ENCODE measurements at places on chromosomes 6 and 20.

- no peak for DNase-seq
These were observed 29.0 kb downstream of the HDGFL1 start for GRCh38 chr6:22598339-22598738.

- no peak for DNase-seq
These were observed 74.4 kb upstream of the FOXC1 start for GRCh38 chr6:1535295-1535694.

DNA sequence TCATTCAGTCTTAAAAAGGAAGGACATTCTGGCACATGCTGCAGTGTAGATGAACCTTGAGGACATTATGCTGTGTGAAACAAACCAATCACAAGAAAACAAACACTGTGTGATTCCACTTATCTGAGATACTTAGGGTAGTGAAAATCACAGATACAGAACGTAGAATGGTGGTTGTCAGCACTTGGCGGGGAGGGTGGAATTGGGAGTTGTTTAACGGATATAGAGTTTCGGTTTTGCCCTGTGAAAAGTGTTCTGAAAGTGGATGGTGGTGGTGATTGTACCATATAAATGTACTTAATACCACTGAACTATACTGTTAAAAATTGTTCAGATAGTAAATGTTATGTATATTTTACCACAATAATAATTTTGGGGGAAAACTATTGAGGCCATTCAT lies 18.4 kb downstream of the KAT14 start:
- DNase-seq, result no peak

DNA sequence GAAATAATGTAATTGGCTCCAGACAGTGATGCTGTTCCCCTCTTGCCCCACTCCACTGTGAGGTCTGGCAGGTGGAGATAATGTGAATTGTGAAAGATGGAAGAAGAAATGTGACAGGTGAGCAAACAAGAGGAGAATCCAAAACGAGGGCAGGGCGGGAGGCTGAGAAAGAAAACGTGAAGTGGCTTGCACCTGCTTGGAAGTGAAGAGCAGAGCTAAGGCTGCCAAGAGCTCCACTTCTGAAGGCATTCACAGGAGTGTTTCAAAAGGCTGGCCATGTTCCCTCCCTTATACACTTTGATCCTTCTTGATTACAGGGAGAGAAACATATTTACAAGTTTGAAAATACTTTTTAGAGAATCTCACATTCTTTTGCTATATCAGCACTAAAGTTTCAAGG lies 359.4 kb downstream of the EPHA7 start:
- DNase-seq, result no peak

DNA sequence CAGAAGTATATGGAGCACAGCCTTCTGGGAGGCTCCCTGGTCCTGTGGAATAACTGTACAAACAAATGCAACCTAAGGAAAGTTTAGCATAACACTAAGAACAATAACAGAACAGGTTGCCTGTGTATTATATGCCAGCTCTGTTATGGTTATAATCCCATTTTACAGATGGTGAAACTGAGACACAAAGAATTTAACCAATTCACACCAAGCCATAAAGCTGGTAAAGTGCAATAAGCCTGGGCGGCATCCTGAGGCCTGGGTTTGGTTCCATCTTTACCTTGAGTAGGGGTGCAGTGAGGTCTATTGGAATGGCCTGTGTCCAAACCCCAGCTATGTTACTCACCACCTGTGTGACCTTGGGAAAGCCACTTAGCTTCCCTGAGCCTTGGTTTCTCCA lies 14.7 kb upstream of the PACSIN1 start:
- DNase-seq, result no peak

GRCh38 chr6:113734982-113735381 lies 122.2 kb upstream of the MARCKS start:
- DNase-seq, result no peak

DNA sequence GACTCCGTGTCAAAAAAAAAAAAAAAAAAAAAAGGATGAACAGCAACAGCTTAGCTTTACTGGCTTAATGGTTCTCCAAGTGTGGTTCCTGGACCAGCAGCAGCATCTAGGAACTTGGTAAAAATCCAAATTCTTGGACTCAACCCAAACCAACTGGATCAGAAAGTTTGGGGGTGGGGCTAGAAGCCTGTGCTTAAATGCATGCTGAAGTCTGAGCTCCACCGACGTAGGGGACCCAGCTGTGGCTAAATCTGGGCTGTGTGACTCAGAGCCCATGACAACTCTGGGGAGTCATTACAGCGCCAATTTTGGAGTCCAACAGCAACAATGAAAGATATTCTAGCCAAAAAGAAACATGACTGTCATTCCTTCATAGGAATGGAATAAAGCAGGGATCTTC lies 13.6 kb upstream of the CHD6 start:
- no peak for DNase-seq

- no peak for DNase-seq
These were observed 8.7 kb downstream of the GPLD1 start for GRCh38 chr6:24480705-24481104.

DNA sequence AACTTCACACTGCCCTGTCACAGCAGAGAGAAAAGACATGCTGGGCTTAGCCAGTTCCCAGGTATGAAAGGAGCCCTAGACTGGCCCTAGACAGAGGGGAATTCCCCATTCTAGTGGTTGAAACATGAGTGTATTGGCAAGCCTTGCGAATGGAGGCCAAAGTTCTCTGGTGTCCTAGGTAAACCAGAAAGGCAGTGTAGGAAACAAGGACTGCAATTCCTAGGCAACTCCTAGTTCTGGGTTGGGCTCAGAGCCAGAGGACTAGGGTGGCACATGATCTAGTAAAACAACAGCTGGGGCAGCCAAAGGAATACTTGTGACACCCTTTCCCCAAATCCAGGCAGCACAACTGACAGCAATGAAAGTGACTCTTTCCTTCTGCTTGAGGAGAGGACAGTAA lies 265.0 kb upstream of the EPHA7 start:
- no peak for DNase-seq

GRCh38 chr6:136846046-136846445 lies 23.7 kb downstream of the PEX7 start:
- DNase-seq, result peak; percentile 3

GRCh38 chr6:3249821-3250220 lies 8.9 kb upstream of the PSMG4 start:
- DNase-seq, result no peak

- no peak for DNase-seq
These were observed 97.8 kb upstream of the CARMIL1 start for GRCh38 chr6:25181350-25181724.

DNA sequence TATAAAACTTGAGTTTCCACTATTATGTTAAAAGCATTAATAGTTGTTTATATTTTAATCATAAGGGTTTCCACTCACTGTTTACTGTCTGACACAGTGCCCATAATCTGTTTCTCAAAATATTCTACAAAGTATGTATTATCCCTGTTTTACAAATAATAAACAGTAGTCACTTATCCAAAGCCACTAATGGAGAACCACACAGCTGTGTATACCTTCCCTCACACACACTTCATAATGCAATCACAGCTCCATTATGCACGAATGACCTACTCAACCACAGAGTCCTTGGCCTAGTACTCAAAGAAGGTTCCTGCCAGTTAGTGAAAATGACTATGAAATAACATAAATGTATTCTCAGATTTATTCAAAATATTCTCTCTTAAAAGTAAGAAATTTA lies 103.1 kb downstream of the EPB41L2 start:
- DNase-seq, result no peak

DNA sequence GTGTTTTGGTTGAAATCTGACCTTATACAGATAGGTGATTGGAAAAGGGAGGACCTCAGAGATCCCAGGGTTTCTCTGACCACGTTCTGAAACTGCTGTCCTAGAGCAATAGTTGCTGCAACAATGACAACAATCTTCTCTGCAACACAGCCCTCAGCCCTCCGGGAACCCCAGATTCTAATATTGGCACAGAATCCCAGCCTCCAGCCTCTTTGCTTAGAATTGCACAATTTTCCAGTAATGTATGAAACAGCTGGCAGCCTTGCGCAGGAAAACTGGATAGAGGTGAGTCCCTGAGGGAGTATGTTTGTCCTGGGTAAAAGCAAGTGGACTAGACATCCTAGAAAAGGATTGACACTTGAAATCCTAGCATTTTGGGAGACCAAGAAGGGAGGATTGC lies 30.4 kb upstream of the PNRC1 start:
- no peak for DNase-seq

DNA sequence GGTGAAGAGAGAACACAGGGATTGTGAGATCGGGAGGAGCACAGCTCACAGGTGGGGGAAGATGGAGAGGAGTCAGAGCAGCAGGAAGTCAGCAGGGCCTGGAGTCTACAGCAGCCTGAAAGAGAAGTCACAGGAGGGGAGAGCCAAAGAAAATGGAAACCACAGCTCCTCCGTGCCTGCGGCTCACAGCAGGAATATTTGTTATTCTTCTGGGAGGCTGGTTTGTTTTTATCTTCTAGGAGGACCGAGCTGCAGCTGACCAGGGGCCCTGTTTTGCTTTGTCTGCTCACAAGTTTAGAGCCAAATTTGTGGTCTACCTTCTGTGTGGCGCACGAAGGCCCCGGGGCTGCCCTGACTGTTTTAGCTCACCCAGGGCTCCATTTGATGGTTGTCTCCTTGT lies 81.8 kb downstream of the CLIC5 start:
- DNase-seq, result no peak

- DNase-seq, result no peak
These were observed 107.1 kb downstream of the COL12A1 start for GRCh38 chr6:75098709-75099108.

DNA sequence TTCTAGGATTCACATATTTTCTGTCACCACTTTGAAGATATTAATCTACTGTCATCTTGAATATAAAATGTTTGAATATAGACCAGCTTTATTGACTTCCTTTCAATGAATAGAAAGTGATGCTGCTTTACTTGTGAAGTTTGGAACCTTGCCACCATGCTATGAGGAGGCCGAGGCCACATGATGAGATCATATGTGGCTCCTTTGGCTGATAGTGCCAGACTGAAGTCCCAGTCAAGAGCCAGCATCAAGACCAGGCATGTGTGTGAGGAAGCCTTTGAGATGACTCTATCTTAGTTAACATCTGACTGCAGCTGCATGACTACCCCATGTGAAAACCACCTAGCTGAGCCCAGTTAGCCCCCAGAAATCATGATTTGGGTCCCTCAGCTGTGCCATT lies 169.5 kb downstream of the OTOR start:
- no peak for DNase-seq

DNA sequence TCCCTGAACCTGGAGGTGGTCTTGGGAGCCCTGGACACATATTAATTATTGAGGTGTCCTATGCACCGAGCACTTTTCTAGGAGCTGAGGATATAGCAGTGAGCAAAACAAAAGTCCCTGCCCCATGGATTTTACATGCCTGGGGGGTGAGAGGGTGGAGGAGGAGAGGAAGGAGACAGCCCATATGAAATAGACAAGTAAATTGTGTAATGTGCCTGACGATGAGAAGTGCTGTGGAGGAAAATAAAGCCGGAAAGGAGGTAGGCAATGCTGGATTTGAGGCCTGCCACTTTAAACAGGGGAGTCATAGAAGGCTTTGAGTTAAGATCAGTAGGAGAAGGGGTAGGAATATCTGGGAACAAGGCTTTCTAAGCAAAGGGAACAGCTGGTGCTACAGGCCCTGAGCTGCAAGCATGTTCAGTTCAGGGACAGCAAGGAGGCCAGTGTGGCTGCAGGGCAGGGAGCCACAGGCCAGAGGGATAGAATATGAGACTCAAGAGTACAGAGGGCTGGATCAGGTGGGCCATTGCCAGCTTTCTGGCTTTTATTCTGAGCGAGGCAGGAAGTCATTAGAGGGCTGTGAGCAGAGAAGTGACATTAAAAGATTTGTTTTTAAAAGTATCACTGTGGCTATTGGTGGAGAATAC lies 19.1 kb upstream of the MYLIP start:
- no peak for DNase-seq

DNA sequence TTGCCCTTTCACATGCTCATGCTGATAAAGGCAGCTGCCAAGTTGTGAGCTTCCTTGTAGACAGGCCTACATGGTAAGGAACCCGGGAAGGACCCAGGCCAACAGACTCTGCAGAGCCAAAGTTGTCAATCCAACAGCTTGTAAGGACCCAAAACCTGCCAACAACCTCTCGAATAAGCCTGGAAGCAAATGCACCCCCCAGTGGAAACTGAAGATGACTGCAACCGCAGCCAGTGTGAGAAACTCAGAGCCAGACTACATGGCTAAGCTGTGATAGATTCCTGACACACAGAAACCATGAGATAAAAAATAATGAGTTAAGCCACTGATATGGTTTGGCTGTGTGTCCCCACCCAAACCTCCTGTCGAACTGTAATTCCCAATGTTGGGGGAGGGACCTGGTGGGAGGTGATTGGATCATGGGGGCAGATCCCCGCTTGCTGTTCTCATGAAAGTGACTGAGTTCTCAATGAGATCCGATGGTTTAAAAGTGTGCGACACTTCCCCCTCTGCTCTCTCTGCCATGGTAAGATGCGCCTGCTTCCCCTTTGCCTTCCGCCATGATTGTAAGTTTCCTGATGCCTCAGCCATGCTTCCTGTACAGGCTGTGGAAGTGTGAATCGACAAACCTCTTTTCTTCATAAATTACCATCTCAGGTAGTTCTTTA lies 18.8 kb upstream of the CLPSL2 start:
- no peak for DNase-seq

DNA sequence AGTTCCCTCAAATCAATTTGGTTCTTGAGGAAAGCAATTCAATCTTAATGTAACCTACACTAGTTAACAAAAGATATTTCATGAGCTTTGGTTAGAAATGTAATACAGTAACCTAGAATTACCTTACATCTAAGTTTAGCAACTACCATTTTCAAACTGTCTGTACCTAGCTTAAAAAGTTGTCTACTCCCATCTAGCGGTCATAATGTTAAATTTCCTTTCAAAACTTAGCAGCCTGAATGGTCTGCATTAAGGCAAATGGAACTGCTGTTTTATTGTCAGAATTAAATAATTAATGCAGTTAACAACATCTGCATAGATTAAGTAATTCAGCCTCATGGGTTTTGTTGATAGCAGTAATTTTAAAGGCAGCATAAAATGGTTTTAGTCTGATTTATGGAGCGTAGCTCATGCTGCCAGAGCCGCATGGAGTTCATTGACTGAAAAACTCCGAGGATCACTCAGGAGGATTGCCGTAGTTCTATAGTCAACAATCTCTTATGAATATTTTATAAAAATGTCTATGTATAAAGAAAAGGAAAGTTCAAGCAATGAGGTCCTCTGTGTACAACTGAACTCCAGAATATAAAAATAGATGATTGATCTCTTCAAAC lies 485.4 kb upstream of the MANEA start:
- no peak for DNase-seq

GRCh38 chr6:168157272-168158212 lies 78.5 kb upstream of the FRMD1 start:
- DNase-seq, result no peak

- DNase-seq, result no peak
These were observed 122.5 kb upstream of the TIAM2 start for GRCh38 chr6:154872542-154873114.

DNA sequence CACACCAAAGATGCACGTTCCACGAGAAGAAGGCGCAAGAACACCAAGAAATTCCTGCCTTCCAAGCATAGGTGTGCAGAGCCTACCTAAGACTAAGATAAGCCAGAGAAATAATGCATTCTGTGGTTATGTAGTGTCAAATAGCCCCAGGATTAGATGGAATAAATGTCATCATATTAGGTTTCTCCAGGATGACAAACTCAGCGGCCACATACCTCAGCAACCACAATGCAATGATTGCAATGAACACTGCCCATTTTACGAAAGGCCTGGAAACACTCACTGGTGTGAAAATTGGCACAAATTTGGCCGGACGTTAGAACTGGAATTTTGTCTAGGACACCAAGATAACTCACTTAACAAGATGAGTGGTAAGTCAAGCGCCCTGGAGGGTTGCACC lies 129.7 kb downstream of the SLC22A3 start:
- no peak for DNase-seq
